ENCODE measurements at places on chromosomes 1 and 21. TPM values are rescaled to one million over a fixed set of nuclear protein-coding genes. Genes with fewer than 3 reads are reported as not detected.

GRCh38 chr1:209659909-209660308, 7.7 kb upstream of the LAMB3 start:
- no peaks in the 10 kb centered on the region for H3K36me3 ChIP-seq
- DNase-seq, result no peak
- no peak overlapping the region for H3K4me3 ChIP-seq
- no peaks in the 10 kb centered on the region for H3K27me3 ChIP-seq

DNA sequence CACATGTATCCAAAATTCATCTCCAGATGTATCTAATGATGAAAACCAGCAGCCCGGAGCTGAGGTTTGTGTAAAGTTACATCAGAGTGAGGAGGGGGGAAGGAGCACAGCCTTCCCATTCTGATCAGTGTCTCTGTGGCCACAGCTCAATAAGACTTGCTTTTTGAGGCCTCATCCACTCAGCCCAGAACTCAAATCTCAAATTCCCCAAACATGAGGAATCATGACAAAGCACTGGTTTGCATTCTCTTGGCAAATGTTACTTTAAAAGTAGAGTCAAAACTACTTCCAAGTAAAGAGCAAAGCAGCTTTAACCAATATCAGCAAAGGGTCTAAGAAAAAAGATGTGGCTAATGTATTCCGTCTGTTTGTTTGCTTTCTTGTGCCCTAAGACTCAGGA, 30.9 kb downstream of the CCN1 start:
- no peak overlapping the region for H3K4me3 ChIP-seq
- peak overlapping the region; percentile 98 for H3K27ac ChIP-seq
- no peak for DNase-seq

GRCh38 chr1:2021550-2021949, 2.4 kb downstream of the GABRD start:
- H3K27me3 ChIP-seq, result peaks cover 2% of the 10 kb centered on the region
- no peak overlapping the region for H3K4me3 ChIP-seq

The ZBTB18 gene
- 9.9 TPM for total RNA-seq

The DYRK3 gene
- 12.0 TPM for total RNA-seq

The COL24A1 gene
- total RNA-seq, result 0.08 TPM
